NCI-H1930 (cell line): ENCODE measurements at places on chromosomes 3 and 15.

DNA sequence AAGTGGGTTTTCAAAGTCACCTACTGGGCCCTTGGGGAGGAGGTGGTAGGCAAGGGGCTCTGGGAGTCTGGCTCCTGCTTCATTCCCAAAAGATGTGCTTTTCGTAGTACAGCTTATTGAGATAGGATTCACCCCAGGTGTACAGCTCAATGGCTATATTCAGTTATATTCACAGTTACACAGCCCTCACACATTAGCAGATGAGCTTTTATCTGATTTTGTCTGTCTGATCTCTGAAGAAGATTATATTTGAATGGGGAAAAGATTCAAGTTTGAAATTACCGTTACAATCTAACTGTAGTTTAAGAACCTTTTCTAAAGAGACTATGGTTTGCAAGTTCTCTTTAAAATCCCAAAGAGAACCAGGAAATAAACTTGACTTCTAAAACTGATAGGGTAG, 27.3 kb downstream of the PXYLP1 start:
- DNase-seq = no peak

GRCh38 chr15:100987143-100987542, 68.0 kb downstream of the LRRK1 start:
- no peak for DNase-seq

DNA sequence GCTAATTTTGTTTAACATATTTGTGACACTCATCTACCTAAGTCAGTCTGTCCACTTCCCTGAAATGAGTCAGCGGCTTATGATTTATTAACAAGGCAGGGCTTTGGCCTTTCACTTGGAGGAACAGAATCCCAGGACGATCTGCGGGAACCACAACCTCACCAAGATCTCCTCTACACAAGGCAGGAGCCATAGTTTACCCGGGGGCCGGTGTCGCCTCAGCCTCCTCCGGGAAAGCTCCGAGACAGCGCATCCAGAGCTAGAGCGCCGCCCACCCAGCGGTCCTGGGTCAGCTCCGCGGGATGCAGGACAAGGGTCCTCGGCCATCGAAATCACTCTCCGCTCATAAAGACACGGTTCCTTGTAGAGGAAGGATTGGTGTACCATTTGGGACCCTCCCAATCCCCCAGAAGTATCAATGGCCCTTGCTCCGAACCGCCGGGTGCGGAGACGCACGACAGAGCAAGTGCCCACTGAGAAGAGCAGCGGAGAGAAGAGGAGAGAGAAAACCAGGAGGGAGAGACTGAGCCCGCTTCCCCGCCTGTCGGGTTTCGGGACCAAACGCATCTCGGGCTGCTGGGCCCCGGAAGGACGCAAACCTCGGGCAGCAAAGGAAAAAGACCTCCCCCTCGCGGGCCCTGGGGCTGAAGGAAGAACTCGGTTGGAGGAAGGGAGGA, 13.1 kb upstream of the ALCAM start:
- DNase-seq = no peak

GRCh38 chr3:194876403-194877095, 190.9 kb downstream of the FAM43A start:
- no peak for DNase-seq

GRCh38 chr15:92603743-92604470, 51.7 kb downstream of the FAM174B start:
- DNase-seq = no peak

DNA sequence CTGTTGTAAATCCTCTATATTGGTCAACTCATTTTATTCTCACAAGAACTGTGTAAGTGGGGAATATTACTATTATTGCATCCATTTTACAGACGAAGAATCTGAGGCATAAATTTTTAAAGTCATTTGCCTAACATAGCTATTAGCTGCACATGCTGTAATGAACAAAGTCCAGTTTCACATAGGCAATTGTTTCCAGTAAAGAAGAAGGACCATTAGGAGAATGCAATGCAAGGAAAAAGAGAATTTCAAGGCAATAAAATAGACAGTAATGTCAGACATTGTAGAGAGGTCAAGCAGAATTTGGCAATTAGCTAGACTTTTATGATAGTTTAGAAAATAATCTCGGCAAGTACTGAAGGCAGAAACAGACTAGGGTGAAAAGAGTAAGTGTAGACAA, 578.7 kb upstream of the NECTIN3 start:
- no peak for DNase-seq

DNA sequence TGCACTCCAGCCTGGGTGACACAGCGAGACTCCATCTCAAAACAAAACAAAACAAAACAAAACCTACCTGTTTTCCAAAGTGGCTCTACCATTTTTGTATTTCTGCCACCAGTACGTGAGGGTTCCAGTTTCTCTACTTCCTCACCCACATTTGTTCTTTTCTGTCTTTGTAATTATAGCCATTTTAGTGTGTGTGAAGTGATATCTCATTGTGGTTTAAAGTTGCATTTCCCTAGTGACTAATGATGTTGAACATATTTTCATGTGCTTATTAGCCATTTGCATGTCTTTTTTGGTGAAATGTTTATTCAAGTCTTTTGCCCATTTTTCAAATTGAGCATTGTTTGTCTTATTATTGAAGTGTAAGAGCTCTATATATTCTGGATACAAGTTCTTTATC, 50.7 kb downstream of the TRA2B start:
- no peak for DNase-seq
